Stimulated activated CD8-positive, alpha-beta memory T cell treated with anti-CD3 and anti-CD28 coated beads, Interleukin-4, amount 100 ng/mL, for 4 hours (primary cell): ENCODE measurements at places on chromosomes 7 and 10.

- DNase-seq: no peak
Observed at GRCh38 chr7:50513166-50513871, 51.9 kb downstream of the DDC start.

GRCh38 chr10:93352638-93353383 is 129.3 kb downstream of the MYOF start:
- no peak for DNase-seq

- no peak for DNase-seq
Observed at GRCh38 chr10:113770346-113770745, 18.9 kb downstream of the PLEKHS1 start.

GRCh38 chr7:140640727-140641523 is at the start of gene DENND2A:
TSS of gene DENND2A (minus strand) at chr7:140640813. CDS start at chr7:140602397, 38,416 bp downstream.
- no peak for DNase-seq

- DNase-seq: no peak
Observed at GRCh38 chr7:32347244-32347828, 142.8 kb downstream of the LSM5 start.

DNA sequence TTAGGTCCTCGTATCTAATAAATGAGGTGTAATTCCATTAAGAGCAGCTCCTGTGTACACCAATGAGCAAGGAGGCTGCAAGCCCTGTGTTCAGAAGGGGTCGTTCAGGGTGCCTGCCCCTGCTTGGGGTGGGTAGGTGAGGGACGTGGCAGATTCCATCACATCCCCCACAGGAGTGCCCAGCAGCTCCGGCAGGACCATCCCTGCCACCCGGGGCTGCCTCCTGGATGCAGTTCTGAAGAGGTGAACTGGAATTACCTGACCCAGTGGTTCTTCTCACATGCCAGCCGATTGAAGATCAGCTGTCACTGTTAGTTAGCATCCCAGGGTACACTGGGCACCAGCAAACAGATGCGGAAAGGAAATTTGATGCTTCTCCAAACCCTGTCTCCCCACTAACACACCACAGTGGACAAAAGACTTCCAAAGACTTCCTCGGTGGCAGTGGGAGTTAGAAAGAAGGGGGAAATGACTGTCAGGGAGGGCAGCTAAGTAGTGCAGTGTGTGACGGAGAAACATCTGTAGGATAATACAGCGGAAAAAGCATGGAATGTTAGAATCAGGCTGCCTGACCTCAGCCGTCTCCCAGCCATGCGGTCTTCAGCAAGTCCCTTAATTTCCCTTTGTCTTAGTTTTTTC is 313.6 kb upstream of the ZMIZ1 start:
- no peak for DNase-seq

GRCh38 chr7:17071866-17072265 is 190.1 kb upstream of the AGR3 start:
- no peak for DNase-seq

DNA sequence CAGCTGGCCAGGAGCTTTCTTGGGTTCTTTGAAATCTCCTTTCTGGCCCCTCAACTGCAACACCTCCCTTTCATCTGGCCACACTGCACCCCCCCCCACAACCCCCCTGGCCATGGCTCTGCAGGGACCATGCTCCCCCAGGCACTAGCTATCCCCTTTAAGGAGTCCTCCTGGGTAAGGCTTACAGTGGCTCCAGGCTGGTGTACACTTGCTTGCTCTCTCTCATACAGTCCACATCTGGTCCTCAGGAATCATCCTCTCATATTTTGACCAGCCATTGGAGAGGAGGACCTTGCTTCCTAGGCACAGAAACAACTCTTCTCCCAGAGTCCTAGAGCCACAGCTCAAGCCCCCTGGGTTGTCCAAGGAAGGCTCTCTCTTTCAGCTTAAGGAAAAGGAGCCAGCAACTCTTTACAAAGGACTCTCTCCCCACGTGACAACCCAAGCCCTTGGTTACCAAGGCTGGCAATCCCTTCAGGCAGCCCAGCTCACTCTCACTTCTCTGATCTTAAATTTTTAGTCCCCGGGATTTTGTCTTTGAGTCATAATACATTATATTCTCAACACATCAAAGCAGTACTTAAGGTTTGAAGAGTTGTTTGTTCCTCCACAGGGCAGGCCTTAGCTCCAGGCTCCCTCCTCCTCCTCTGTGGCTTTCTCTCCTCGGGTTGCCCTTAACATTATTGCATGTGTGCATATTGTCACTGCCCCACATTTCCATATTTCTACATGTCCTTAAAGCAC is 9.9 kb downstream of the GARIN1A start:
- no peak for DNase-seq

GRCh38 chr7:132081686-132082085 is 494.6 kb downstream of the PLXNA4 start:
- no peak for DNase-seq

DNA sequence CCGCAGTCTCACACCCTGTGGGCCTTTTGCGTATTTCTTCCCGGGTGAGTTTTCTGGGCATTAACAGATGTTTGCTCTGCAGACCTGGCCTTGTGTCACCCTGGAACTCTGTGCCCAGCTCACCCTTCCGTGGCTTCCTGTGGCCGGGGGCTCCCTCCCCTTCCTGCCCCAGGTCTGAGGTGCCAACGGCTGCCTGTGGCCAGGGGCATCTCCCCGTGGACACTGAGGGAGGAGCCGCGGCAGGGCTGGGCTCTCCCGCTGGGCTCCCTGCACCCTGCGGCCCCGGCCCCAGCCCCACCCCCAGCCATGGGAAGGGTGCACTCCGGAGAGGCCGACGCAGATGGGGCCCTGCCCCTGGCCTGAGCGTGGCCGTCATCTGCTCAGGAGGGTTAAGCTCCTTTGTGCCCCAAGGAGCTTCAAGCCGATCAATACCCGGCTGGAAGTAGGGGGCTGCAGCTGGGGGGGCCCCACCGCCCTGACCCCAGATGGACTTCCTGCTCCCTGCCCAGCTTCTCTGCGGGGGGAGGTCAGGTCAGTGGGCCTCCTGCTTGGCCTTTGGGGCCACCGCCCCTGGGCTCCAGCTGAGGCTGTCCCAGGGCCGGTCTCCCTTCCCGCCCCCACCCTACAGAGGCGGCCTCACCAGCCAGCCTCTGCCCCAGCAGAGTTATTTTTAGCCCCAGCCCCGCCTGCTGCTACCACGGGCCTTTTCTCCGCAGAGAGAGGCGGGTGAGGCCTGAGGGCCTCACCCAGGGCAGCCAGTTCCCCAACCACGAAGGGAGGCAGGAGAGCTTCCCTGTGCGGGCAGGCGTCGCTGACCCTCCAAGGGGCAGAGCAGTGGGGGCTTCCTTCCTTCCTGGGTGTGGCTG is 24.2 kb downstream of the PWWP2B start:
- DNase-seq: no peak

DNA sequence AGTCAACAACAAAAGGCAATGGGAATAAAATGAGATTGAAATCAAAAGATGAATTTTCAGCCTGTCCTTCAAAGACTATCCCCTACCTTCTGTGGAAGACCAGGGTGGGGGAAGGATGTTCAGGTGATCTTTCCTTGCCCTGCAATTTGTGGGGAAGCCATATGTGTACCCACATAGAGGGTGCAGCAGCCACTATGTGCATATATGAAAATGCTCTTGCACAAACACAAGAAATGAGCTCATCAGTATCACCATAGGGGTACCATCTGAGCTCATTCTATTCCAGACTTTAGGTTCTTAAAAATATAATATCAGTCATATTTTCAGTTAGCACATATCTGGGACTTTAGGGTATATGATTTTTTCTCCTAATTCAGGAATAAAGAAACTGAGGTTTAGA is 17.7 kb downstream of the GIMAP5 start:
- DNase-seq: no peak

DNA sequence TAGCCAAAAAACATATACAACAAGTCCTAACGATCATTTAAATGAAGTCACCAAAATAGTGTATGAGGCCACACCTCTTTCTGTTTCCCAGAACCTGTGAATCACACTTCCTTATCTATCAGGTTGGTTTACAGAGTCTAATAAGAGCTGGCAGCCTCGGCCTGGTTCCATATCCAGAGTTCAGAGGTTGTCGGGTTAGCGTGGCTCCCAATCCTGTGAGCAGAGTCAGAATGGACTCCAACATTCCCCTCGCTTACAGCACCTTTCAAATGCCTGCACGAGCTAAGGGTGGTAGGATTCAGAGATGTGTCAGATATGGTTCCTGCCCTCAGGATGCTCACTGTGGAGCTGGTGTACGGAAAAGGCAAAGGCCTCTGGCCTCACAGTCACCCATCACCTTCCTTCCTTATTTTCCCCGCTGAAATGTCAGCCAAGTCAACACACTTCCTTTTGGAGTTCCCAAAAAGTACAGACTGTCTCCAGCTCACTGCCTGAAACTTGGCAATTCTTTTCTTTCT is 6.0 kb downstream of the IL15RA start:
- DNase-seq: no peak

DNA sequence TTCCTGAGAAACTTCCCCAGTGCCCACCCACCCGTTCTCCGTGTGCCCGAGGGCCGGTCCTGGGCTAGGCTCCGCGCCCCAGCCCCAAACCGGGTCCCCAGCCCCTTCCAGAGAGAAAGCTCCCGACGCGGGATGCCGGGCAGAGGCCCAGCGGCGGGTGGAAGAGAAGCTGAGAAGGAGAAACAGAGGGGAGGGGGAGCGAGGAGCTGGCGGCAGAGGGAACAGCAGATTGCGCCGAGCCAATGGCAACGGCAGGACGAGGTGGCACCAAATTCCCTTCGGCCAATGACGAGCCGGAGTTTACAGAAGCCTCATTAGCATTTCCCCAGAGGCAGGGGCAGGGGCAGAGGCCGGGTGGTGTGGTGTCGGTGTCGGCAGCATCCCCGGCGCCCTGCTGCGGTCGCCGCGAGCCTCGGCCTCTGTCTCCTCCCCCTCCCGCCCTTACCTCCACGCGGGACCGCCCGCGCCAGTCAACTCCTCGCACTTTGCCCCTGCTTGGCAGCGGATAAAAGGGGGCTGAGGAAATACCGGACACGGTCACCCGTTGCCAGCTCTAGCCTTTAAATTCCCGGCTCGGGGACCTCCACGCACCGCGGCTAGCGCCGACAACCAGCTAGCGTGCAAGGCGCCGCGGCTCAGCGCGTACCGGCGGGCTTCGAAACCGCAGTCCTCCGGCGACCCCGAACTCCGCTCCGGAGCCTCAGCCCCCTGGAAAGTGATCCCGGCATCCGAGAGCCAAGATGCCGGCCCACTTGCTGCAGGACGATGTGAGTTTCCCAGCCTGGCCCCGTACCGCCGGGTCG is at the start of gene SCD:
Gene SCD (plus strand): TSS at position 469 of the 803 bp plus-strand sequence. CDS start 272 bp downstream, at position 741.
- DNase-seq: peak; percentile 36

DNA sequence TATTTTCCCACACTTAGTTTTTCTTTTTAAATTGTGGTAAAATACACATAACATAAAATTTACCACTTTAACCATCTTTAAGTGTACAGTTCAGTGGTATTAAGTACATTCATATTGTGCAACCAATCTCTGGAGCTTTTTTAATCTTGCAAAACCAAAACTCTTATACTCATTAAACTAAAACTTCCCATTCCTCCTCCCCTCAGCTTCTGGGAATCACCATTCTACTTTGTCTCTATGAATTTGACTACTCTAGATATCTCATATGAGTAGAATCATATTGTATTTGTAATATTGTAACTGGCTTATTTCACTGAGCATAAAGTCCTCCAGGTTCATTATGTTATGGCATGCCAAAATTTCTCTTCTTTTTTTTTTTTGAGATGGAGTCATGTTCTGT is 86.4 kb upstream of the JAZF1 start:
- no peak for DNase-seq

- no peak for DNase-seq
Observed at GRCh38 chr7:114021135-114021534, 102.3 kb upstream of the PPP1R3A start.

DNA sequence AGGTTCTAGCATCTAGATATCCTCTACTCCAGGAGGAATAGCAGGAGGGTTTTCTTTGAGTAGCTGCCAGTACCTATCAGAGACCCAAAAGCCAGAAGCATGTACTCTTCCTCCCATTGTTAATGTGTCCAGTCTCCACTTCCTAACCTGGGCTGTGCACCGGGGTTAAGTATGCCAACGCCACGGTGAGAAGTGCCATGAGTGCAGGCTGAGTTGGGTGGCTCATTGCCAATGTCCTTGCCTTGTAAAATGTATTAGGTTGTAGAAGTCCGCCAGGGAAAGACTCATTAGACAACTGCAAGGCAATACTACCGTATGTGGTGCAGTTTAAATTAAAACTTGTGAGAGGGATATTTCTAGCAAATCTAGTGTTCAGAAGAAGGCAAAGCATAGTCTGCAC is 55.0 kb upstream of the PRR15 start:
- no peak for DNase-seq

DNA sequence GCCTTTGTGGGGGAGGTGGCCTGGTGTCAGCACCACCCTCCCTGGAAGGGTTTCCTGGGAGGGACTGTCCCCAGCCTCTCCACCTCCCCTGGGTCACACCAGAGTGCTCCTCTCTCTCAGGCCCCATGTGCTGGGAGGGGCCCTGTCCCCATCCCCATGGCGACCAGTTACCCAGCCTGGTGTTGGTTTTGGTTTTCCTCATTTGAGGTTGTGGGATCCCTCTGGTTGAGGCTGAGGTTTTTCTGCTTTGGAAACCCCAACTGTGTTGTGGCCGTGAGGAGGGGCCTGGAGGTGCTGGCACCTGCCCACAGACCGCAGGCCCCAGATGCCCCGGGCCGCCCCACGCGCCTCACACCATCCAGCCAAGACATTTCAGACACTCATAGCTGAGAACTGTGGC is 106.3 kb downstream of the GRK5 start:
- no peak for DNase-seq

DNA sequence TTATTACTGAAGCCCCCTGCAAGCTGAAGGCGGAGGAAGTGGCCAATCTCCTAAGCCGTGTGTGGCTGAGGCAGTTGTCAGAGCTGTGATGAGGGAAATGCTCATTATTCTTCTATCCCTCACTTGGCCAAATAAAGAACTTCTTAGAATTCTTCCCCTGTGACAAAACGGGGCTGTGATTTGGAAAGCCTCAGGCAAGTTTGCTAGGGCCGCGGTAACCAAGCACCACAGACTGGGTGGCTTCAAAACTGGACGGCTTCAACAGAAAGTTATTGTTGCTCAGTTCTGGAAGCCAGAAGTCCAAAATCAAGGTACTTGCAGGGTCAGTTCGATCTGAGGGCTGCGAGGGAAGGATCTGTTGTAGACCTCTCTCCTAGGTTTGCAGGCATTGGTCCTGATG is 72.3 kb upstream of the STEAP1B start:
- DNase-seq: no peak

GRCh38 chr7:101399759-101400158 is 37.1 kb downstream of the COL26A1 start:
- DNase-seq: no peak

GRCh38 chr10:73926152-73926764 is 15.3 kb downstream of the PLAU start:
- no peak for DNase-seq

GRCh38 chr7:159099711-159100231 is 44.9 kb downstream of the VIPR2 start:
- DNase-seq: no peak

GRCh38 chr7:90710466-90710850 is 114.3 kb downstream of the CDK14 start:
- no peak for DNase-seq

DNA sequence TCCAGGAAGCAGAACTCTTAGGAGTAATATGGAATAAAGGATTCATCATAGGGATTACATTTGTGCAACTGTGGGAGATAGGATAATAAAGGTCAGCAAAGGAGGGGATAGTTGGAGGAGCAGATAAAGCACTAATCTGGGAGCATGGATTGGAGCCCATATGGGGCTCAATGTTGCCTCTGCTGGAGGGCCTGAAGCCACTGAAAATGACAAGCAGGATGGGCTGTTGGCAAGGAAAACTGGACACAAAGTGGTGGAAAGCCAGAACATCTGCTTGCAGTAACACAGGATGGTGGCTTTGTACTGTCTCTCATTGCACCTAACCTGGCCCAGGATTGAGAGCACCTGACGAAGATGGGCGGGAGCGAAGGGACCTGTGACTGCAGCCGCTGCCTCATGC is 15.0 kb upstream of the COMMD3 start:
- DNase-seq: no peak

GRCh38 chr7:2862831-2863361 is 18.8 kb upstream of the GNA12 start:
- DNase-seq: no peak
